ENCODE measurements at places on chromosomes 5 and 9.

GRCh38 chr9:10274988-10275387 lies 337.8 kb downstream of the PTPRD start:
- no peak for DNase-seq

DNA sequence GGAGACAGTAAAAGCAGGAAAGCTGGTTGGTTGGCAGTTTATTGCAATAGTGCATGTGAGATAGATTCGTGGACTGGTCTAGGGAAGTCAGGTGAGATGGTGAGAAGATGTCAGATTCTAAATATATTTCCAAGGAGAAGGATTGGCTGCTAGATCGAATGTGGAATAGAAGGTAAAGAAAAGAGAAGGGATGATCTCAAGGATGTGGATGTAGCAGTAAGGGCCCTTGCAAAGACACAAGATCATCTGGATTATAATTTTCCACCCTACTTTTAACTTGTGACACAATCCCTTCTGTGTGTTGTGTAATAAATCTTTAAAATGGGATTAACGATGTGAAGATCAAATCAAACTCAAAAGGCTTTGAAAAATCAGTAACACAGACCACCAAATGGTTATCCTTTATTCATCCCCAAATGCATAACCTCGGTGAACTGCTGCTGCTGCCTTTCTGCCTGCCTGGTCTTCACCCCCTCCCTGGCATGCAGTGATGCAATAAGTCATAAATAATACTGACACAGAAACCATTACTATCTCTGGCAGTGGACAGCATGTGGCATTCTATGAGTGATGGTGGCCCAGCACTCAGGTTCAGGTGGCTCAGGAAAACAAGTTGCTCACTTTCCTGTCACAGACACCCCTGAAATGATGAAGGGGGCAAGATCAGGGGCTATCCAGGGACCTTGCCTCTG lies 178.4 kb downstream of the FAM114A2 start:
- DNase-seq = no peak

DNA sequence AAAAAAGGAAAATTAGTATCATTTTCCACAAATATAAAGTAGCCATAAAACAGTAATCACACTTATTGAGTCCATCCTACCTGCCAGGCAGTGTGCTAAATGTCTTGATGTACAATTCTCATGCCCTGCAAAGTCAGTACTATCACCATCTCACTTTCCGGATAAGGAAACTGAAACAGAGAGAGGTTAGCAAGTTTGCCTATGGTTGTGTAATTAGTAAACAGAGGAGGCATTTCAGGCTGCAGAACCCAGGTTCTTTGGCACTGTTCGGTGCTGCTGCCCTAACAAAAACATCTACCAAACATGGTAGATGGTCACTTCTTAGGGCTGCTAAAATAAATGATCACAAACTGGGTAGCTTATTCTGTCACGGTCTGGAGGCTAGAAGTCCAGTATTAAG lies 22.6 kb downstream of the PLAC8L1 start:
- DNase-seq = no peak

GRCh38 chr5:55072666-55073065 lies 29.8 kb upstream of the GZMA start:
- no peak for DNase-seq

- DNase-seq = no peak
Observed at GRCh38 chr5:56264417-56265025, 31.4 kb upstream of the ANKRD55 start.

DNA sequence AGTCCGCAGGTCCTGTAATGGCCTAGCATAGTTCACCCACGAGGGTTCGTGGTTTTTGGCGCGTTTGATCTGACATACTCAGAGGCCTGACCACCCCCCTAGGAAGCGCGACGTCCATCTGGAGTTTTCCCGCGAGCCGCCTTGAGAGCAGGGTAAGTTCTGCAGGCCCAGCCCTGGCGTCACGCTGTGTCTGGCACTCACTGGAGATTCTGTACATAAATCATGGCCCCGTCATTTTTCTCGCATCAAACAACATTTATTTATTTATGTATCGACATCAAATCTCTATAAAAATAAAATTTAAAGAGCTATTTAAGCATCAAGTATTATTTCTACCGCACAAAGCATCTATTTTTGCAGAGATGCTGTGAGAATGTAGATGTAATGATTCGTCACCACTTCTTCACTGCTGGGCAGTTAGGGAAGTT lies 437 bp upstream of the TRIM41 start:
- DNase-seq = no peak

GRCh38 chr5:91136271-91136670 lies 246.8 kb downstream of the ARRDC3 start:
- no peak for DNase-seq

DNA sequence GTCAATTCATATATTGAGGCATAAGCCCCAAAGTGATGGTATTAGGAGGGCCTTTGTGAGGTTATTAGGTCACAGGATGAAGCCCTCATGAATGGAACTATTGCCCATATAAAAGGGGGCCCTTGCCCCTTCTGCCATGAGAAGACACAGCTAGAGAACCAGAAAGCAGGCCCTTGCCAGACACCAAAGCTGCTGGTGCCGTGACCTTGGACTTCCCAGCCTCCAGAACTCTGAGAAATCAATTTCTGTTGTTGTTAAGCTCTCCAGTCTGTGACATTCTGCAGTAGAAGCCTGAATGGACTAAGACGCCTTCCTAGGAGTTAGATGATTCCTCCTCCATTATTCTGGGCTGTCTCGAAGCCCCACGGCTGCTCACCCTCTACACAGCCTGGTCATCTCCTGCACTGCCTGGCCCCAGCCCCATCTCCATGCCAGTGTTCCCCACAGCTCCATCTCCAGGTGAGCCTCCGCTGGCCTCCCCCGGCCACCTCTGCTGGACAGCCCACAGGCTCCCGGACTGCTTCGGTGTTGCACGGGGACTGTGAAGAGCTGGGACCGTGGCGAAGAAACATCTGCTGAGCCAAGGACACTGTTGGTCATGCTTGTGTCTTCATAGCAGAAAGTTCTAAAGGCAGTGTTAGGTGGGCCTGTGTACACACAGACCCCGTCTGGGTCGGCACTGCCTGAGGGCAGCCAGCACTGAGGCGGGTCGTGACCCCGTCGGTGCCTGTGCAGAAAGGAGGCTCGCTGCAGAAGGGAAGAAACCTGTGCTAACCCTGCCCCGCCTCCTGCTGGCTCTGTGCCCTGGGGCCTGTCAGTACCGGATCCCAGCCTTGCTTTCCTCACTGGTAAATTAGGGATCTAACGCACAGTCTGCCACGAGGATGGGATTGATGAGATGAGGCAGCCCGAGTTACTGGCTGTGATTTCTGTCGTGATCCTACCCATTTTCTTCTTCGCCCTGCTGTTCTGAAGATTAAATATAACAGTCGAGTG lies 55.1 kb upstream of the CNOT6 start:
- DNase-seq = no peak

DNA sequence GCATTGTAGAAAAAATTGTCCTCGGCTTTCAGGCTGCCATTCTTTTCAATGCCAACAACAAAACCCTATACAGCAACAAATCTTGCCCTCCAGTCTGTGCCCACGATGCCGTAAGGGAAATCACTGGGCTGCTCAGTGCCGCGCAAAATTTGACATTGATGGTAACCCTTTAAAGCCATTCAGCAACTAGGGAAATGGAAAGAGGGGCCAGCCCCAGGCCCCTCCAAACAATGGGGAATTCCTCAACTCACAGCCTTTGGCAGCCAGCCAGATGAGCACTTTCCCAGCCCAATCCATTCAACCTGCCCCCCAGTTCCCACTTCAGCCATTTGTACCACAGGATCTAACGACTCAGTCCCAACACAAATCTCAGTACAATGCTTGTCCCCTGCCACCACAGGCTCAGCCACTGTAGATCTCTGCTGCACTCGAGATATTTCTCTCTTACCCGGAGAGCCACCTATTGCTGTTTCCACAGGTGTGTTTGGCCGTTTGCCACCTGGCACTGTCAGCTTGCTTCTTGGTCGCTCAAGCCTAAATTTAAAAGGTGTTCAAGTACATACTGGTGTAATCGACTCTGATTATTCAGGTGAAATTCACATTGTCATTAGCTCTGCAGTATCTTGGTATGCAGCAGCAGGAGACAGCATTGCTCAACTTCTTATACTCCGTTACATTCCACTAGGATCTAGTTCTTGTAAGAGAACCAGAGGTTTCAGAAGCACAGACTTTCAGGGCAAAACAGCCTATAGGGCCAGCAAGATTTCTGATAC lies 103.3 kb downstream of the SYK start:
- DNase-seq = no peak

DNA sequence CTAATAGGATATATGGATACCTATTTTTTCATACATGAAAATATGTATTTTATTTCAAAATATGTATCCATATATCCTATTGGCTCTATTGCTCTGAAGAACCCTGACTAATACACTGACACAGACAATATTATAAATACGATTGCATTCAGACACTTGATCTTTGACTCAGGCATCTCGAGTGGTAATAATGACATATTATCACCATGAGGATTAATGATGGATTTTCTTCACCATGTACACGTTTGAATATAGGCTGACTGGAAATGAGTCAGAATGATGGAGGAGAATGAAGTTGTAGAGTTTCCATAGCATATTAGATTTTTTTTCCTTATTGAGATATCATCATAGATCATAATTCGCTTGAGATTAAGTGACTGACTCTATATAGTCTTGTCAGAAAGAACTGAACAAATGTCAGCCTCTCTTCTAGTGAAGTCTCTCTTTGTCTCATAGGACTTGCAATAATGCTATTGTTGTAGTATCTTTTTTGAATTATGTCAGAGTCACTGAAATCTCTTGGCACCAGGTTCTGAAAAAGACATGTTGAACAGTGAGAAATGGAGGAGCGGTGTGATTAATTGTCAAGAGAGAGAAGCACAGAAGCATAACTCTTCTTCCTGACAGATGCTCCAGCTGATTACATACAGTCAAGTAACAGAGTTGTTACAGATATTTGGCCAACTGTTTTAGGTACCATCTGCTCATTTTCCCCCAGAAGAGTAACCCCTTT lies 41.4 kb upstream of the SLCO6A1 start:
- DNase-seq = no peak

- no peak for DNase-seq
Observed at GRCh38 chr9:9091387-9091786, 1291.8 kb upstream of the DMAC1 start.

- DNase-seq = no peak
Observed at GRCh38 chr5:165370794-165371193, 1865.4 kb downstream of the MAT2B start.

GRCh38 chr9:131731237-131731636 lies 8.6 kb downstream of the RAPGEF1 start:
- no peak for DNase-seq

- no peak for DNase-seq
Observed at GRCh38 chr5:1503241-1504068, 20.3 kb downstream of the LPCAT1 start.

GRCh38 chr9:81620002-81620390 lies 69.4 kb downstream of the TLE1 start:
- DNase-seq = no peak

GRCh38 chr9:109401169-109401989 lies 80.5 kb upstream of the EPB41L4B start:
- peak; percentile 64 for DNase-seq

- peak; percentile 83 for DNase-seq
Observed at GRCh38 chr9:132877824-132878694, at the start of gene AK8. Gene AK8 (minus strand): TSS chr9:132878284. CDS start chr9:132878255, 29 bp downstream.

Data from activated naive CD4-positive, alpha-beta T cell treated with anti-CD3 and anti-CD28 coated beads, Interleukin-2, amount 50 U/mL, for 72 hours (primary cell).